ENCODE measurements at places on chromosomes 2 and 18.
A peak's percentile ranks its signal among the peaks of the same experiment; 100 is the strongest.

DNA sequence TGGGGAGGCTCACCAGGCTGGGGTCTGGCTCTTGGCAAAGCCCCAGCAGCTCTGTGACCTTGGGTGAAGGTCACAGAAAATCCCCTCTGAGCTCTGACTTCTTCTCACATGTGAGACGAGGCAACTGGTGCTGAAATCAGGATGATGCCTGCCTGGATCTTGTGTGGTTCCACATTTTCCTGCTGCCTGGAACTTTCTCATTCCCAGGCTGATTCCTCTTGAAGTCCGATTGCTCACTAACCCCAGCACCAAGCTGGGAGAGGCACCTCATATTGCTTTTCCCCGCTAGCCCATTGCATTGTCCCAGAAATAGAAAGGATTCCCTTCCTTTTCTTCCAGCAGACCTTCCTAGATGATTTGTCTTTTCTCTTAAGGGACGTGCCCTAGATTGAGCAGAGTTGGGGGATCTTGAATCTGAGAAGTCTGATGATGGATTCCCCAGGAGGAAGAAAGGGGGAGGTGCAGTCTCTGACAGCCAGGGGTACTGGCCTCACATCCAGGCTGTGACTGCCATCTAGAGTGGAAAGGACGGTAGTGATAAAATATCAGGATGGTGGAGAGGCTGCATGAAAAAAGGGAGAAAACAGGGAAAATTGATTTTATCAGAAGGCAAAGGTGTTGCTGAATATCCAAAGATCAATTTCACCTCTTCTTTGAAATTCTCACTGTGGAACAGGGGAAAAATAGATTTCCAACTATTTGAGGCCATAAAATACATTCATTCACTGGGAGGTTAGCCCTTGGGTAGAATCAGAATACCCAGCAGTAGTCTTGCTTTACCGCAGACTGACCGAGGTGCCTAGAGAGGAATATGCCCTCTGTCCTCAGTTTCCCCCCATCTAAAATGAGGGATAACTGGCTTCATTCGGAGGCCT, 96.3 kb downstream of the FAM210A start:
- peaks cover 5% of the 10 kb centered on the region for H3K4me1 ChIP-seq
- H3K36me3 ChIP-seq = peaks cover 23% of the 10 kb centered on the region
- no peak overlapping the region for H3K4me3 ChIP-seq
- H3K27me3 ChIP-seq = no peaks in the 10 kb centered on the region

DNA sequence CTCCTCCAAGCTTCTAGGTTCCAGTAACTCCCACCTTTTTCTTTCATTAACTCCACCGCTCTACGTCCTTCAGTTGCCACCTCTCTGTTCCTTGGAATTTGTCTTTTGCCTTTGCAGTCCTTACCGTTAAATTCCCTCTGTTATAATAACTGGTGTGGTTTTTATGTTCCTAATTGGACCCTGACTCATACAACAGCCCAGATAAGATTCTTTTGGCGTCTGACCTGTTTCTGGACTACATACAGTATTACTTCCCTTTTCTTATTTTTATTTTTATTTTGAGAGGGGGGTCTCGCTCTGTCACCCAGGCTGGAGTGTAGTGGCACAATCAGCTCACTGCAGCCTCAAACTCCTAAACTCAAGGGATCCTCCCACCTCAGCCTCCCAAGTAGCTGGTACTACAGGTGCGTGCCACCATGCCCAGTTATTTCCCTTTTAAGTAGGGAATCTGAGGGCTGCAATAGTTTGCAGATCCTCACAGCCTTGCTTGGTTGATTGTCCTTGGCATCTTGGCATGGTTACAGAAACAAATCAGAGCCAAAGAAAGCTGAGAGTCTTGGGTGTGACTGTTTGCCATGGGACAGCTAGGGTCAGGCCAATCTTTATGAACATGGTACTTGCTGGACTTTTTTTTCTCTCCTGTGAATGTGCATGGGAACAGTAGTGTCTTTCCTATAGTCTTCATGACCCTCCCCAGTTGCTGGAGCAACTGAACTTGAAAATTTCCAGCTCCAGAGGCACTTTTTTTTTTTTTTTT, 22.0 kb downstream of the TCF23 start:
- no peaks in the 10 kb centered on the region for H3K36me3 ChIP-seq
- ATAC-seq = no peak
- H3K27me3 ChIP-seq = peaks cover 9% of the 10 kb centered on the region
- no peak overlapping the region for H3K27ac ChIP-seq

GRCh38 chr2:109330056-109330455, 201.1 kb downstream of the SH3RF3 start:
- no peak for ATAC-seq
- H3K4me3 ChIP-seq = no peak overlapping the region
- H3K36me3 ChIP-seq = no peaks in the 10 kb centered on the region
- H3K27me3 ChIP-seq = peaks cover 10% of the 10 kb centered on the region
- H3K4me1 ChIP-seq = peaks cover 5% of the 10 kb centered on the region
- H3K27ac ChIP-seq = no peak overlapping the region

GRCh38 chr2:10305254-10305635, 2.5 kb downstream of the HPCAL1 start:
- H3K4me1 ChIP-seq = peaks cover 57% of the 10 kb centered on the region
- peak overlapping the region; percentile 16 for H3K27ac ChIP-seq
- no peaks in the 10 kb centered on the region for H3K27me3 ChIP-seq
- H3K36me3 ChIP-seq = peaks cover 42% of the 10 kb centered on the region

DNA sequence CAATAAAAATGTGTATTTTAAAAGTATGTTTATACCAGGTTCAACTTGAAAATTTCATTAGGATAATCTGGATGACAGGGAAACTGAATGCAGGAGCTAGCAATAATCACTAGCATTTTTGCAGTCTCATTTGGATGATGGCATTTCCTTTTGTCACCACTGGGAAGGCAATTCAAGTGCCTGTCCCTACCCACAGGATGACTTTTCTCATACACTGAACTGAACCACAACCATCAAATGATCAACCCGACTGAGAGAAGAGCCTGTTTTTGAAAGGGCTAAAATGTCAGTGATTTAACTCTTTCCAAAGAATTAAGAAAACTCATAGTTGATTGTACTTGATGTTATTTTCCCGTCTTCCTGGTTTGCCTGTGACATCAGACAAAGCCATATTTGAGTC, 115.0 kb downstream of the FAM124B start:
- no peaks in the 10 kb centered on the region for H3K4me1 ChIP-seq
- H3K36me3 ChIP-seq = no peaks in the 10 kb centered on the region
- no peak for ATAC-seq
- H3K27me3 ChIP-seq = peaks cover 26% of the 10 kb centered on the region
- no peak overlapping the region for H3K4me3 ChIP-seq

DNA sequence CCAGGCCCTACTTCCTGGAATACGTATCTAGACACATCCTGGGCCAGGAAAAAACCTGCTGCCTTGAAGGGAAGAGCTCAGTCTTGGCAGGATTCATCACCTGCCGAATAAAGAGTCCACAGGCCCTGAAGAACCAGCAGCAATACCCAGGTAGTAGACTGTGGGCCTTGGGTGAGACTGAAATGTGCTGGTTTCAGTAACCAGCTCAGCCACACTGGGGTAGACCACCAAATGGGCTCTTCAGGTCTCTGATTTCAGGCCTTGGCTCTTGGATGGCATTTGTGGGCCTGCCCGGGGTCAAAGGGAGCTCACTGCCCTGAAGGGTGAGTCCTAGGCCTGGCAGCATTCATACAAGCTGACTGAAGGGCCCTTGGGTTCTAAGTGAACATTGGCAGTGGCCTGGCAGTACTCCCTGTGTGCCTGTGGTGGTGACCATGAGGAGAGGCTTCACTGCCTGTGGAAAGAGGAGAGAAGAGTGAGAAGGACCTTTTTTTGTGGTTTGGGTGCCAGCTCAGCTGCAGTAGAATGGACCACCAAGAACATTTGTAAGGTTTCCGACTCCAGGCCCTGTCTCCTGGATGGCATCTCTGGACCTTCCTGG, 175.1 kb downstream of the ANKRD30B start:
- H3K4me1 ChIP-seq = peaks cover 8% of the 10 kb centered on the region
- no peaks in the 10 kb centered on the region for H3K36me3 ChIP-seq
- ATAC-seq = no peak
- H3K4me3 ChIP-seq = no peak overlapping the region

GRCh38 chr2:153474407-153474806, 4.2 kb downstream of the RPRM start:
- H3K4me1 ChIP-seq = peaks cover 6% of the 10 kb centered on the region
- H3K27me3 ChIP-seq = peaks cover 47% of the 10 kb centered on the region
- H3K27ac ChIP-seq = no peak overlapping the region
- no peak overlapping the region for H3K4me3 ChIP-seq
- no peaks in the 10 kb centered on the region for H3K36me3 ChIP-seq

GRCh38 chr2:172248785-172249187, 146.1 kb upstream of the DLX2 start:
- no peaks in the 10 kb centered on the region for H3K36me3 ChIP-seq
- H3K27me3 ChIP-seq = no peaks in the 10 kb centered on the region
- H3K4me3 ChIP-seq = no peak overlapping the region
- no peak overlapping the region for H3K27ac ChIP-seq
- no peak for ATAC-seq

DNA sequence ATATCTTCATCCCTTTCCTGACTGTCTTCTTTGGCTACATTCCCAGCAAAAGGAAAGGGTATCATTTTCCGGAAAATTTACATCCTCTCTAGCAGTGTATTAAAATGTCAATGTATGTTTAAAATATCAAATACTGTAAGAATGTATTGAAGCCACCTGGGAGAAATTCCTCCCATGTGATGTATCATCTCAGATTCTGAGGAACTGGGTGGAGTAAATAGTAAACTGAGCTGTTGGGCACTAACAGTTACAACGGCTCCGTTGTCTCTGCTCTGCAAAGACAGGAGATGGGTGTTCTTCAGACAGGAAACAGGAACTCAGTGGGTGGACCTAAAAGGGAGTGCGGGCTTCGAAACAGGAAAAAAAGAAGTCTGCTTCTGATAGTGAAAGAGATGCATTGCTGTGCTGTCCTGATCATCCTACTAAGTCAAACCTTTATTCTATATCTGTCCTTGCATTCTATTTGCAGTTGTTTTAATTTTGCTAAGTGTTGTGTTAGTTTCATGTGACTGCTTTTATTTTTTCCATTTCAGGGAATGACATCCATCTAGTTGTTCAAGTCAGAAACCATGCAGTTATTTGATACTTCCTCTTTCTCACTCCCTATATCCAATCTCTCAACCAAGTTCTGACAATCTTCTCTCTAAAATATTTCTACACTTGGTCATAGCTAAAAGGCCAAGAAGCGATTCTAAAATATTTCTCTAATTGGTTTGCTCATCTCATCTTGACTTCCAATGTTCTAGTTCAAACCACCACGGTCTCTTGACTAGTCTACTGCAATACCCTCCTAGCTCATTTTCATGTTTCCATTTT, 19.4 kb downstream of the DOK1 start:
- H3K27ac ChIP-seq = peak overlapping the region; percentile 80
- H3K27me3 ChIP-seq = peaks cover 3% of the 10 kb centered on the region
- H3K4me1 ChIP-seq = peaks cover 20% of the 10 kb centered on the region
- H3K4me3 ChIP-seq = peak overlapping the region; percentile 71
- H3K36me3 ChIP-seq = no peaks in the 10 kb centered on the region

DNA sequence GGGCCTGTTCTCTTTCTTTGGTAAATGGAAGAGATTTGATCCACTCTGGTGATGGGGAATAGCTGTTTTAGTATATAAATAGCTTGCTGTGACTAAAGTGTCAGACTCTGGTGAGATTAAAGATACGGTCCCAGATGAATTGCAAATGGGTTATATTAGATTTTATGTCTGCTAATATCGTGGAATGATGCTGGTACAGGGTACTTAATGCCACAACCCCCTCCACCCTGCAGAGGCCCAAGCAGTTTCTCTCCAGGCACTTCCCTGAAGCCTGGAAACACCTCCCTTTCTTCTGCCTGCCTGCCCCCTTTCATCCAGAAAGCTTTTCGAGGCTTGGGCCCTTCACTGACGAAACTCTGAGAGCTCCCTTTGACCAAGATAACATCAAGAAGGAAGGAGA, 21.4 kb upstream of the RFX8 start:
- no peak overlapping the region for H3K27ac ChIP-seq
- H3K36me3 ChIP-seq = no peaks in the 10 kb centered on the region
- H3K4me1 ChIP-seq = peaks cover under 1% of the 10 kb centered on the region
- H3K4me3 ChIP-seq = no peak overlapping the region
- H3K27me3 ChIP-seq = no peaks in the 10 kb centered on the region

GRCh38 chr2:222205136-222205535, 93.7 kb downstream of the PAX3 start:
- H3K4me1 ChIP-seq = no peaks in the 10 kb centered on the region
- H3K27me3 ChIP-seq = peaks cover 10% of the 10 kb centered on the region
- no peak overlapping the region for H3K27ac ChIP-seq
